ENCODE measurements at places on chromosomes 5 and 9.

- no peak for DNase-seq
Measured at GRCh38 chr5:10018201-10019069, 231.3 kb downstream of the ATPSCKMT start.

GRCh38 chr9:76374783-76375559 lies 19.3 kb downstream of the RFK start:
- no peak for DNase-seq

DNA sequence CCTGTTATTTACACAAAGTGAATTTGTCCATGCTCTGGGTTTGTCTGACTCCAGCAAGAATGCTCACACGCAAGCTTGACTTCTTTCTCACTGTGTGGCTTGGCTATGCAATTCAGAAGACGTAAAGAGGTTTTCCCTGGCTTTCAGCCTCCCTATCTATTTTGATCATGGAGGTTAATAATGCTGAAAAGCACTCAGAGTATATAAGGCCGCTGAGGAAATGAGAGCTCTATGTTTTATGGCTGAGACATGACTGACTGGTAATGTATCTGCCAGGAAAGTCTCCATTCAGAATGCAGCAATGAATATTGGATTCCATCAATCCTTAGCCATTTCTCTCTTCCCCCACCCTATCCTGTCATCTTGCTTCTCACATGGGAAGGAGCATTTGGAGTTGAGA lies 417.3 kb downstream of the DMAC1 start:
- no peak for DNase-seq

GRCh38 chr9:113299800-113300292 lies 3.3 kb downstream of the RNF183 start:
- DNase-seq = no peak

GRCh38 chr5:8993031-8993430 lies 552.8 kb downstream of the SEMA5A start:
- DNase-seq = peak; percentile 1

DNA sequence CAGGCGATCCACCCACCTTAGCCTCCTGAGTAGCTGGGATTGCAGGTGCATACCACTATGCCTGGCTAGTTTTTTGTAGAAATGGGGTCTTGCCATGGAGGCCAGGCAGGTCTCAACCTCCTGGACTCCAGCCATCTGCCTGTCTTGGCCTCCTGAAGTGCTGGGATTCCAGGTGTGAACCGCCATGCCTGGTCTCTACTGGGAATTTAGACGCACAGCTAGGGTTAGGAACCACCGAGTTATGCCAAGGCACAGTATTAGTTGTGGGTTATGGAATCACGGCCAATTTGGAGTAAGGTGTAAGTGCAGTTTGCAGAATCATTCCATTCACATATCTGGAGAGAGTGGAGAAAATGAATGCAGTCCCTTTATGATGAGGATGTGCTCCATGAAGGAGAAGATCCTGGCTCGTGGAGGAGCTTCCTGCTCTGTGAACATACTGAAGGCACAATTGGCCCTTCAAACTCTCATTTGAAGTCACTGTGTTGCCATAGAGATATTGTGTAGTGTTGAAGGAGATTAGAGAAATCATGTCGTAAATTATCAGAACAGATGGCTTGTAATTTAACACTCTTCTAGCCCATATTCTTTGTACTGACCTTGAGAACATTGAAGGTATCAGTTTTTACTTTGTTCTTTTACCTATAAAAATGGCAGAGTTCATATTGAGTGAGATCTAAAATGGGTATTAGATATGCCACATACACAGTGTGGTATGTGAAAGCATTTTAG lies 18.8 kb downstream of the TRIO start:
- DNase-seq = no peak

GRCh38 chr5:55467862-55468551 lies 66.8 kb downstream of the PLPP1 start:
- DNase-seq = no peak

GRCh38 chr5:68544648-68545552 lies 329.3 kb downstream of the PIK3R1 start:
- no peak for DNase-seq

GRCh38 chr5:115983519-115983918 lies 21.2 kb downstream of the LVRN start:
- no peak for DNase-seq

DNA sequence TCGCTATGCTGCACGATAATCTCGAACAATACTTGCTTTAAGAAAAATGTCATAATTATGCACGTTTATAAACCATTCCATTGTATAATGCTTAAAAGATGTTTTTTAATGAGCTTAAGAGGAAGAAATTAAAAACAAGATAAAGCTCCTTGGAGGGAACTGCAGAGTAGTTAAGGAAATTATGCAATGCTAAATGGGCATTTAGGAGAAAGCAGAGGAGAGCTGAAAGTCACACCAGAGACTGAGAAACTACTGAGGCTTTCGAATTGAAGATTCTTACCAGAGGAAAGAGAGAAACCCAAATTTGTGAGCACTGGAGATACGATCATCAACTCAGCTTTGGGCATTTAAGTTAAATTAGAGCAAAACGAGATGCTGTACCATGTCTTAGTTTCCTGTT lies 119.4 kb downstream of the CDH10 start:
- no peak for DNase-seq

DNA sequence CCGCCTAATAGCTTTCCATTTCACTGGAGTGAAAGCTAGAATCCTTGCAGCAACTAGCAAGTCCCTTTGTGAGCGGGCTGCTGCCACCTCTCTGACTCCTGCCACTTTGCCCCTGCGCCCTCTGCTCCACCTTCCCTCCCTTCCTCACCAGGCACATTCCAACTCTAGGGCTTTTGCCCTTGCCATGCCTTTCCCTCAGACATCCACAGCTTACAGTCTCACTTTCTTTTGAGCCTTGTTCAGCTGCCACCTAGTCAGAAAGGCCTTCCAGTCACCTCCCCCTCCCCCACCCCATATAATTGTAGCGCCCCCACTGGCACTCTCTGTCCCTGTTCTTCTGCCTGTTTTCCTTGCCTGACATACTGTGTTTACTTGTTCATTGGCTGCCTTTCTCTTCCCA lies 31.0 kb downstream of the CYSTM1 start:
- no peak for DNase-seq

GRCh38 chr5:1636981-1637638 lies 113.3 kb upstream of the LPCAT1 start:
- no peak for DNase-seq

- no peak for DNase-seq
Measured at GRCh38 chr5:111635151-111635902, 121.7 kb downstream of the NREP start.

GRCh38 chr5:73969195-73970036 lies 343.4 kb downstream of the ARHGEF28 start:
- DNase-seq = no peak

DNA sequence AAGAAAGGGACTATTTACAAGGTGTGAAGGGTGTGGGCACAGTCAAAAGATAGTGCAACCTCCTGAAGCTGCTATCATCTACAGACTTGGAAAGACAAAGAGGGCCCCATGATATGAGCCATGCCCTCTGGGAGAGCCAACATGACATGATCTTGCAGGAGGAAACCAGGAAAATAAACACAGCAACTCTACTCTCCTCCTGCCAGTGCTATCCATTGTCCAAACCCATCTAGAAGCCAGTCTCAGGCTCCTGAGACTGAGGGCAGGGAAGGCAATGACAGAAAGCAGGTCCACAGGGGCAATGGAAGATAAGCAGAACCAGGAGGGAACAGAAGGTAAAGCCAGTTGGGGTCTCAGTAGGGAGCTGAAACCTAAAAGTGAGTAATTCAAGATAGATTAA lies 37.1 kb downstream of the PLPP1 start:
- no peak for DNase-seq

DNA sequence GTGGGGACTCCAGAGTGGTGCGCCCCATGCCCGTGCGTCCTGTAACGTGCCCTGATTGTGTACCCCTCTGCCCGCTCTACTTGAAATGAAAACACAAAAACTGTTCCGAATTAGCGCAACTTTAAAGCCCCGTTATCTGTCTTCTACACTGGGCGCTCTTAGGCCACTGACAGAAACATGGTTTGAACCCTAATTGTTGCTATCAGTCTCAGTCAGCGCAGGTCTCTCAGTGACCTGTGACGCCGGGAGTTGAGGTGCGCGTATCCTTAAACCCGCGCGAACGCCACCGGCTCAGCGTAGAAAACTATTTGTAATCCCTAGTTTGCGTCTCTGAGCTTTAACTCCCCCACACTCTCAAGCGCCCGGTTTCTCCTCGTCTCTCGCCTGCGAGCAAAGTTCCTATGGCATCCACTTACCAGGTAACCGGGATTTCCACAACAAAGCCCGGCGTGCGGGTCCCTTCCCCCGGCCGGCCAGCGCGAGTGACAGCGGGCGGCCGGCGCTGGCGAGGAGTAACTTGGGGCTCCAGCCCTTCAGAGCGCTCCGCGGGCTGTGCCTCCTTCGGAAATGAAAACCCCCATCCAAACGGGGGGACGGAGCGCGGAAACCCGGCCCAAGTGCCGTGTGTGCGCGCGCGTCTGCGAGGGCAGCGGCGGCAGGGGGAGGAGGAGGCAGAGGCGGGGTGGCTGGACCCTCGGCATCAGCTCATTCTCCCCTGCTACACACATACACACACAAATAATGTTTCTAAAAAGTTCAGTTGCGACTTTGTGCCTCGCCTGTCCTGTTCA lies 668 bp downstream of the GLIS3 start:
- no peak for DNase-seq

- DNase-seq = no peak
Measured at GRCh38 chr5:27266184-27266583, 227.8 kb upstream of the CDH9 start.

GRCh38 chr9:90974643-90975245 lies 173.1 kb downstream of the SYK start:
- DNase-seq = no peak

- DNase-seq = no peak
Measured at GRCh38 chr5:159581502-159582249, 251.4 kb upstream of the IL12B start.

Data from activated CD4-positive, alpha-beta T cell treated with anti-CD3 and anti-CD28 coated beads, Interleukin-2, amount 50 U/mL, for 16 hours (primary cell).